ENCODE measurements at places on chromosomes 7 and 10.

DNA sequence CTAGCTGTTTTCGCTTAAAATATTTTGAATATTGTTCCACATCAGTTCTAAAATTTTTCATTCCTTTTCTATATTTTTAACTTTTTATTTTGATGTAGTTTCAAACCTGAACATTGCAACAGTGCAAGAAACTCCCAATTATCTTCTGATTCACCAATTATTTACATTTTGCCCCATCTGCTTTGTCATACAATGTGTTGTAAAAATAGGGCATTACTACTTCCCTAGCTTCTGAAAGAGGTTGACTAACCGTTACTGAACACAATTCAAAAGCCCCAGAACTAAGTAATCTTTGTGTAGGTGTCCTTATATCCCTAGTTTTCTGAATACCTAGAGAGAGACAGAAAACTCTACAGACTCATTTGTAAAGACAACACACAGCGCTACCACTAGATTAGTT lies 86.7 kb downstream of the AVL9 start:
- no peak for DNase-seq

GRCh38 chr7:31487476-31487875 lies 26.4 kb upstream of the ITPRID1 start:
- no peak for DNase-seq

- DNase-seq: no peak
Measured at GRCh38 chr10:86359111-86359510, 7.5 kb downstream of the GRID1 start.

GRCh38 chr10:89980166-89980565 lies 278.8 kb downstream of the KIF20B start:
- DNase-seq: no peak

- DNase-seq: no peak
Measured at GRCh38 chr10:129055225-129055624, 411.8 kb upstream of the MGMT start.
